ENCODE measurements at places on chromosomes 3 and 15.

GRCh38 chr3:43218156-43218555 is 68.2 kb upstream of the SNRK start:
- DNase-seq: no peak

DNA sequence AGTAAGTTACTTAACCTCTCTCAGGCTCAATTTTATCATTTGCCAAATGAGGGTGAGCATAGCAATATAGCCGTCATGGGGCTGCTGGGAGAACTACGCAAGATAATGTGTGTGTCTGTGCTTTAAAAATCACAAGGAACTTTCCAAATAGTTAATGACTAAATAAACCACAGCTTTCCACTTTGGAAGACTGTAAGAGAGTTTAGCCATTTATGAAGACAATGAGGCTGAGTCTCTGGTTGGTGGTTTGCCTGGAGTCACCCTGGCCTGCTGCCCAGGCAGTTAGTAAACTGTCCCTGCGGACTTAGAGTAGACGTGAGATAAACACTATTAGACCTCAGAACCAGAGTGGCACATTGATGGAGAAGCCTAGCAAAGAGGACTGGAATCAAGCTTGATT is 357.7 kb downstream of the CLSTN2 start:
- DNase-seq: no peak

GRCh38 chr3:120048355-120049041 is 45.7 kb downstream of the GSK3B start:
- DNase-seq: no peak

GRCh38 chr3:10780922-10781321 is 35.1 kb upstream of the SLC6A11 start:
- no peak for DNase-seq

DNA sequence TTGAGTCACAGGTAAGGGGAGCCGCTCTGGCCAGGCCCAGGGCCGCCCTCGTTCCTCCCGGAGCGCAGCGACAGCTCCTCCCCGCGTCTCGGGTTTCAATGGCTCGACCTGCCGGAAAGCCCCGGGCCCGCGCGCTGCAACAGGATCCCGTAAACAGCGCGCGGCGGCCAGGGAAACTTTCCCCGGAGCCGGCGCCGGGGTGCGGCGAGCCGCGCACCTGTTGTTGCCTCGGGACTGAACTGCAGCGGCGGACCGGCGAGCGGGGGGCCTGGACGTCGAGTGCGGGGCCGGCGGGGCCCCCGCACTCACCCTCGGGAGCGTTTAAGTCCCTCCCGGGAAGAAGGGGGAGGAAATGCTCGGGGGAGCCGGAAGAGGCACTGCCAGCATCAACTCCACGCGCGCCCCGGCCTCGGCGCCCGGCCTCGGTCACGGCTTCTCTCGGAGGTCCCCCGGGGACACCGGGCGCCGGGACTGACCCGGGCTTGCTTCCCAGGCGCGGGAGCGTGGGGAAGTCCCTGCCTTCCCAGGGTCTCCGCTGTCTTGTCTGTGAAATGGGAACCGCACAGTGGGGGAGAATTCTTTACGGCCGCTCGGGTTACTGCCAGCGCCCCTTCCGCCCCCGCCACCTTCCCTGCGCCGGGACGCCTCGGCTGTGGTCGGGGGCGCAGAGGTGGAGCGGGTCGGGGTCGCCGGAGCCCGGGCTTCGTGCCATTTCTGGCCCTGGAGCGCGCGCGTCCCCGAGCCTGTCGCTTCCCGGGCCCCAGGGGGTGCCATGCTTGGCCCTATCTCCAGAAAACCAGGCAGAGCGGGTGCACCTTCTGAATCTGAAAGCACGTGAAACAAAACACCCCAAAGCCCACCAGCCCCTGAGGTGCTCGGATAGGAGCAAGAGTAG is 7.5 kb upstream of the PGPEP1L start:
- peak; percentile 34 for DNase-seq

GRCh38 chr15:71109130-71109529 is 6.1 kb upstream of the THSD4 start:
- DNase-seq: no peak

GRCh38 chr3:43370293-43370980 is 84.1 kb downstream of the SNRK start:
- DNase-seq: no peak

GRCh38 chr15:69929905-69930630 is 167.6 kb downstream of the TLE3 start:
- DNase-seq: no peak

DNA sequence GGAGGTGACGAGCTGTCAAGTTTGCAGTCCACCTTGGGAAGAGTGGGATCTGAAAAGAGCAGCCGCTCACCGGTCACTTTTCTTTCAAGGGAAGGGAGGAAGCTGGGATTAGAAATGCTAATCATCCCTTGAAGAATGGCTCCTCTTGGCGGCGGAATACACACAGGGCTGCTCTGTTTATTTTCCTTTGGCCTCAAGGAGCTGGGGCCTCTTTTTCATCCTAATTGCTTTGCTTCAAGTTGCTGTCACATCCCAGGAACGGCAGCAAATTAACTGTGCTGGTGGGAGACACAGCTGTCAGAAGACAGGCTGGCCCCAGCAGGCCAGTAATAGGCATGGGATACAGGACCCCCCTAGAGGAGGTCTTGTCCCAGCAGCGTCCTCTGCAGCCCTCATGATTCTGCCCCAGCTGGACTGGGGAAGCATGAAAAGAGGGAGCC is 6.7 kb downstream of the KBTBD13 start:
- DNase-seq: no peak

DNA sequence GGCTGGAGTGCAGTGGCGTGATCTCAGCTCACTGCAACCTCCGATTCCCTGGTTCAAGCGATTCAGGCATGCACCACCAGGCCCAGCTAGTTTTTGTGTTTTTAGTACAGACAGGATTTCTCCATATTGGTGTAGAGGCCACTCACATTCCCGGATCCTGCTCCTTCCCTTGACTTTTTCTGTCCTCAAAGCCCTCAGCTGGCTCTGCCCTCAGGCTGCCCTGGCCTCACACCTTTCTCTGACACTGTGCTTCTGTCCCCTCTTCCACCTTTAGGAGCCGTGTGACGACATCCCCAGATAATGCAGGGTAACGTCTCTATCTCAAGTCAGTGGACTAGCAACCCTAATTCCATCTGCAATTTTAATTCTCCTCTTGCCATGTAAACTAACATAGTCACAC is 8.6 kb upstream of the CYFIP1 start:
- DNase-seq: no peak

DNA sequence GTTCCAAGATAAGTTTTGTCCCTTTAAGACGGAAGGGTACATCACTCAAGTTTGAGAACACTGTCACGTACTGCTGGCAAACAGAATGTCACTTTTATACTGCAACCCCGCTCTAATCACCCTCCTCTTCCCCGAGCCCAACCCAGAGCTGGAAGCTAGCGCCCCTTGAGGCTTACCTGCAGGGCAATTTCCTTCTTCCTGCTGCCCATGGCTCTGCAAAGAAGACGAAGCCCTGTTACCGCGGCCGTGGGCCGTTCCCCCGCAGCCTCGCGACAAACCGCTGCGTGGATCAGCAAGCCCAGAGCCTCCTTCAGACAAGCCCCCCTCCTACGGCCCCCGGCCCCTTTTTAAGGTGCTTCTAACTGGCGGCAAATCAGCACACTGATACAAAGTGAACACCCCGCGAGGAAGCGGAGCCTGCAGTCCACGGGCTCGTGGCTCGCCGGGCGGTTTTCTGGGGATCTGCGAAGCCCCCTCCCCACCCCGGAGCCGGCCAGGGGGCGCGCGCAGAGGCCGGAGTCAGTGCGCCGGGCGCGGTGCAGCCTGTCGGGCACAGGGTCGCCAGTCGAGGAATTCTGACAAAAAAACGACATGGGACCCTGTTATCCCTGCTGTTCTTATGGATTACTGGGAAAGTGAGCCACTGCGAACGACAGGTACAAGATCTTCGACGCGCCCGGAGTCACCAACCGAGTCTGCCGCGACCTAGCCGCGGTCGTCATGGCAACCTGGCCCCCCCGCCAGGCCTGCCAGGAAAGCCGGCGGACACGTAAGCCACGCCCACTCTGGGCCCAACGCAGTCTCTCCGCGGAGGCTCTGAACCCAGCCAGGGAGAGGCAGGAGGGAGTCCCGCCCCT is at the start of gene NME9:
NME9 (minus strand) TSS at position 725 of the 857 bp plus-strand sequence; CDS start at position 209, 516 bp downstream.
- DNase-seq: peak; percentile 78

DNA sequence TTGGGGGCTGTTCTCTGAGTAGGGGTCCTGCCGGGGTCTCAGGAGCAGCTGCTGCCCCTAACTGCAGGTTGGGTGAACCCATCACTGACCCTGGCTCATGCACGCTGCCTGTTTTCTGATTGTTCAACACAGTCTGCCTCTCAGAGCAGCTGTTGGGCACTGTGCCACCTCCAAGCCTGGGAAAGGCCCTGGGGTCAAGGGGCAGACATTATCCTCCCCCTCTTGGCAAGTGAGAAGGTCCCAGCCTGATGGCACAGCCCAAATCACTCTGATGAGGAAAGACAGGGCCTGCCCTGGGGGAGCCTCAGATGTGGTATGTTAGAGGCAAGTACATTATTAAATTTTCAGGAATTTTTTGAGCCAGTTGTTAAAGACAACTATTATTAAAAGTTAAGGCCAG is 14.1 kb upstream of the GNAT1 start:
- DNase-seq: no peak

- DNase-seq: no peak
These were observed 71.1 kb downstream of the MGLL start for GRCh38 chr3:127751163-127751621.

- no peak for DNase-seq
These were observed 121.7 kb upstream of the SPRED1 start for GRCh38 chr15:38130740-38131498.

DNA sequence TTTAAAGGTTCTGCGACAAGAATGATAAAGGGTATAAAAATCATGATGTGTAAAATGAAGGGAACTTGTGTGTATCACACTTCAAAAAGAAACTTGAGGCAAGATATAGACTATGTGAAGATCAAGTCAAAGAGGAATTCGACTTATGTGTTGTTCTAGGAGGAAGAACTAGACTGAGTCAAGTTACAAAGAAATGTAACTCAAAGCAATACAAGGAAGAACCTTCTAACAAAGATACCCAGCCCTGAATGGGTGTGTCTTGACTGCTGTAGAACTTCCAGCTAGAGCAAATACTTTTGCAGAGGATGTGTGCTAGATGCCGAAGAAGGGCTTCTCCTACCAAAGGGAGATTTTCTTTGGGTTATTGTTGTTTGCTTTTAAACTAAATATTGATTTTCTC is 2.4 kb downstream of the SLC49A4 start:
- no peak for DNase-seq

- DNase-seq: no peak
These were observed 474.8 kb downstream of the CNTN3 start for GRCh38 chr3:74139648-74140047.

- no peak for DNase-seq
These were observed 114.9 kb downstream of the PDZRN3 start for GRCh38 chr3:73509816-73510215.

DNA sequence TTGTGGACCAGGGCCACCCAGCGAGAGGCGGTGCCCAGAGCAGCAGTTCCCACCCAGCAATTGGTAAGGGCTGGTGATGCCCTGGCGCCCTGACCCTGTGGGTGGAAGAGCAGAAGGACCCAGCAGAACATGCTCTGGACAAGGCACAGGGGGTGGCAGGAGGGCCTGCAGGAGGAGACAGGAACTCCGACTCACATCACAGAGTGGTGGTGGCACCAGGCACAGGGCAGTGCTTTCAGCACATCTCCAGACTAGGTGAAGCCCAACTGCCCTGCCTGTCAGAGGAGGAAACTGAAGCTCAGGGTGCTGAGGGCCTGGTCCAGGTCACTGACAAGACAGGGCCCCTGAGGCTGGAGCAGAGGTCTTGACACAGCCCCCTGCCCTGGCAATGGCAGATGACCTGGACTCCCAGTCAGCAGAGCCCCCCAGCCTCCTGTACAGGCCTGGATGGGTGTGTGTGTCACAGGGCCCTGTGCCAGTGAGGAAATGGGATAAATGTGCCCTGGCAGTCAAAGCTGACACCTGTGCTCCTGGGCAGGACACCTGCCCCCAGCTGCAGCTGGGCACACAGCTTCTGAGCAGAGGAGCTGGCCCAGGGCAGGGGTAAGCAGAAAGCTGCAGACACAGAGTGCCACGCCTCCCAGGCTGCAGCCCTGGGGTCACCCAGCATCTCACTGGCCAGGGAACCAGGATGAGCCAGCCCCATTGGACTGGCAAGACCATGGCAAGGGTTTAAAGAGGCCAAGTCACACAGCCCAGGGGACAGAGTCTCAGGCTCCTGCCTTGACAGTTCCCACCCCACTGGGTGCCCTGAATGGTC is 11.4 kb downstream of the KLF15 start:
- DNase-seq: no peak

DNA sequence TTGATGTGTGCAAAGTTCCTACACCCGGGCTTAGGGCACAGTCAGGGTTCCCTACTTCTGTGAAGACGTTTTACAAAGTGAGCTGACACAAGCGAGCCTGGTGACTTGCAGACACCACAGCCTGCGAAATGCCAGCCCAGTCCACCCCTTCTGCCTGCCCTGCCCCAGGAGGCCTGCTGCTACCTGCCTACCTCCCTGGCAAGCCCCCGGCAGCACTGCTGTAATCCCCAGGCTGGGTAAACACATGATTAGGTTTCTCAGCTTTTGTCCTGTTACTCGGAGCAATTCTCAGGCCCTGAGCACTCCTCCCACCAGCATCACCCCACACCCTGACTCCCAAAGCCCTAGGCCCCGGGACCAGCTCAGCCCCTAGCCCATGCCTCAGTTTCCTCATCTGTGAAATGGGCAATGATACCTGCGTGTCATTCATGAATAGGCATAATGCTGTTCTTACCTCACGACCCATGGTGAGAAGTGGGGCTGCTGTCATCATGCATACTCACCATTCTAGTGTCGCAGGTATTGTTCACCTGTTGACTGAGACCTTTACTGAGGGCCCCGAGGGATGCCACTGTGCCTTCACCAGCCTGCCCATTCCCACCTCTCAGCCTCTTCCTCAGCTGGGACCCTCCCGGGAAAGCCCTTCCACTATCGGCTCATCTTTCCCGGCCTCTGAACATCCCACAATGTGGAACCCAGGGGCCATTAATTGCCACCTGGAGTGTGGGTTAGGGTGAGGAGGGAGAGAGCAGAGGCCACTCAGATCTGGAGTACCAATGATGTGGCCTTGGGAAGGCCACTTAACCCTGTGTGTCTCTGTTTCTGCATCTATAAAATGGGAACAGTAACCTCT is 31.5 kb upstream of the SLC6A6 start:
- no peak for DNase-seq

DNA sequence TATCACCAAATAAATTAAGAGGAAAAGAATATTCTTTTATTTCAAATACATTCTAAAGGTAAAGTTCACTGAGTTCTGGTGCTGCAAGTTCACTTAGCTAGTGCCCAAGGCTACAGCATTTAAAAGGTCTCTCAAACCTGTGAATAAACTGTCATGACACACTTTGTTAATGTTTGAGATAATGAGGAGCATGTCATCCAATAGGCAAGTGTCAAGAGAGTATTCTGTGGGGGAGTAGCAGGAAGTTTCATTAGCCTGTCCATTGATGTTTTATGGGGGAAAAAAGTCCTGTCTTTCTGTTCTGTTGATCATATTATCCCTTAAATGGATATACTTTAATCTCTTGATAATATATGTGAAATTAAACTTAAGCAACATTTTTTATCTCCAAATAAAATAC is 4.0 kb downstream of the SPESP1 start:
- DNase-seq: no peak

GRCh38 chr3:37071921-37072320 is 78.6 kb downstream of the MLH1 start:
- no peak for DNase-seq

GRCh38 chr15:92583096-92584034 is 72.2 kb downstream of the FAM174B start:
- DNase-seq: no peak

GRCh38 chr3:14340960-14341708 is 61.3 kb upstream of the SLC6A6 start:
- DNase-seq: no peak
